ENCODE measurements at places on chromosomes 7 and 10.

- DNase-seq = no peak
These were observed 1.8 kb downstream of the GNG11 start for GRCh38 chr7:93923296-93923695.

DNA sequence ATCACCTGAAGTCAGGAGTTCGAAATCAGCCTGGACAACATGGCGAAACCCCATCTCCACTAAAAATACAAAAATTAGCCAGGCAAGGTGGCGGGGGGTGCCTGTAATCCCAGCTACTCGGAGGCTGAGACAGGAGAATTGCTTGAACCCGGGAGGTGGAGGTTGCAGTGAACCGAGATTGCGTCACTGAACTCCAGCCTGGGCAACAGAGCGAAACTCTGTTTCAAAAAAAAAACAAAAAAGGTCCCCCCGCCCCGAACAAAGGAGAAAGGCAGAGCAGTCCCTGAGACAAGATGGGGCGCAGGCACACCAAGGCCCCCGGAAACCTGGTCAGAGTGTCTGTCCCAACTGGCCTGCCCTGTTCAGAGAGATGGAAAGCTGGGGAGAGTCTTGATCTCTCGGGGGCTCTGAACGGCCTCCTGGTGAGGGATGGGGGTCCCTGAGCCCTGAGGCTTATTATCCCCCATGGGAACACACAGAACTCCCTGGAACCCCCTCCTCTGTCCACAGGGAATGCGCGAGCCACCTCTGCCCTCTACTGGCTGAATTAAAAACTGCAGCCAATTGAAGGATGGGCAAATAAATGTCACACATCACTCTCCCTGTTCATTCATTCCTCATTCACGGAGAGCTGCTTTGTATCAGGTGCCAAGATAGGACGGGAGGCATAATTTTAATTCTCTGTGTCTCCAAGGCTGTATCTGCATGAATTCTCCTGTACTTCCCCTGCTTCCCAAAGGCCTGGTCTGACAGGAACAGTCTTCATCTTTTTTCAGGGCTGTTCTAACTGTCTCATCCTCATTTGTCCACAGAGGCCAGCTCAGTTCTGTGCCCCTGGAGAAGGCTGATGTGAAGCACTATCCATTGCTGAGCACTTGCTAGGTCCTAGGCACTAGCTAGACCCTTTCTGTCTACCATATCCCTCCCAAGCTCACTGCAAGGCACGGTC, 28.9 kb downstream of the MAT1A start:
- DNase-seq = peak; percentile 80

DNA sequence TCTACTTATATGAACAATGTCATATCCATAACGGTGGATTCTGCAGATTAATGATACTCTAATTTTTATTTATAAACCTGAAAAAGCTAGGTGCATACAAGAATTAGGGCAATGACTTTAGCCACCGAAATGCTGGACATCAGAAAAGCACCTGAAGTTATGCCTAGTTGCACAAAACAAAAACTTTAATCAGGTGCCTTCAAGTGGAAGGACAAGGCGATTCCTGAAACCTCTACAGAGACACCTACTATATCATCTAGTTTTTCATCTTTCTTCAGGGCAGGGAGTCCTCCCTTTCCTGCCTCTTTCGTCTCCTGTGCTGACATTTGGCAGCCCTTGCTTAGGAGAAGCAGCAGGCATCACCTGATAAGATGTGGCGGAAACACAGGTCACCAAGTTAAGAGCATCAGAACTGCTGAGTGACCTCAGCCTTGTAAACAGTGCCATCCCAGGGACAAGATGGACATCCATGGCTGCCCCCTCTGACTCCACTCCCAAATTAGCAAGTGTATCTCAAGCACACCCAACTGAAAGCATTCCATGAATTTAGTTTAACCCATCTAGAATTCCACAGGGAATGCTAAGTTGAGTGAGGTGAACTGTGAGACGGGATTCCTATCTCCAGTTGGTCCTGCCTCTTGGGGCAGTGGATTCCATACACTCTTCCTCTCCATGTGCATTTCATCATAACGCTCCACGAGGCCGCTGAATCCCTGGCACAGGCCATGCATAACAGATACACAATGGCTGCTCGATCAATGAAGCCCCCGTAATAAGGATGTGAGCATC, 5.8 kb downstream of the ITPRIP start:
- DNase-seq = no peak

DNA sequence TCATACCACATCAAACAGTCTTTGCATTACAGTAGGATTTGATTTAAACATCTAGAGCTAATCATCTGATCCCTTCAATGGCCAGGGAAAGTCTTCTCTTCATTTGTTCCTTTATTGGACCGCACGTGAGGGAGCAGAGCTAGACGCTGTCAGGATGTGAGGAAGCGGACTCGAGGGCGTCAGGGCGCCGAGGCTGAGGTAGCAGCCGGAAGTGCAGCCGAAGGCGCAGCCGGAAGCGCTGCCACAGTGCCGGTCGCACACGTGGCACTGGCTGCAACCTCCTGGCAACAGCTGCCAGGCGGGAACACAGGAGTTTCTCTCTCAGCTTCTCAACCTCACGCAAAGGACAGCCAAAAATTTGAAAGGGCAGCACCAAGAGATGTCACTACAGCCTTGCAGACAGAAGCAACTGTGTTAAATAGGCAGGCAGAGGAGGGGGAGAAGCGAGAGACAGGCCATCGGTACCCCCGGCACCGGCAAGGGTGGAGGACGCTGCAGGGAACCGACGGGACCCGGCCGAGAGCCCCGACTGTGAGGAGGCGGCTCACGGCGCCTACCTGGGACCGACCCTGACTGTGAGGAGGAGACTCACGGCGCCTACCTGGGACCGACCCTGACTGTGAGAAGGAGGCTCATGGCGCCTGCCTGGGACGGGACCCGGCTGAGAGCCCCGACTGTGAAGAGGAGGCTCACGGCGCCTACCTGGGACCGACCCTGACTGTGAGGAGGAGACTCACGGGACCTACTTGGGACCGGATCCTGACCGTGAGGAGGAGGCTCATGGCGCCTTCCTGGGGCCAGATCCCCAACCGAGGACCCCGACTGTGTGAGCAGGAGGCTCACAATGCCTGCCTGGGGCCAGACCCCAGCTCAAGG, 32.3 kb downstream of the VIPR2 start:
- no peak for DNase-seq

GRCh38 chr10:13095094-13095493, 4.9 kb upstream of the OPTN start:
- DNase-seq = no peak

GRCh38 chr10:43079856-43080255, 3.0 kb downstream of the RET start:
- no peak for DNase-seq

- no peak for DNase-seq
These were observed 94.8 kb upstream of the CDK13 start for GRCh38 chr7:39855325-39855674.

GRCh38 chr7:88492153-88492552, 185.5 kb upstream of the STEAP4 start:
- no peak for DNase-seq
